ENCODE measurements at places on chromosomes 5 and 9.

DNA sequence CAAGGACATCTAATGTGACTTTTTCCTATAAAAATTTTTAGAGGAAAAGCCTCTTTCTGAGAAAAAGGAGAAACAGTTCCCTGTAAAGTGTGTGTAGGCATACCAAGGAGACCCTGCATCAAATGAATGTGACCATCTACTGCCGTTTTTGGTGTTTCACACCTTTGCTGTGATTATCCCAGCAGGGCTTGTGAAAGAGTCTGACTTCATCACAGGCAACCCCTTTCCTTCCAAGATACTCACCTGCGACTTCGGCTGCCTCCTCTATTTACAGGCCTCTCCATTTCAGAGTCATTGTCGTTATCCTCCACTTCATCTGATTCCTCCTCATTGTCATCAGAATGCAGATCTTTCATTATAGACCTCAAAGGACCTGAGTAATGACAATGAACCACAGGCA lies 259.1 kb downstream of the MLLT3 start:
- no peak for DNase-seq

DNA sequence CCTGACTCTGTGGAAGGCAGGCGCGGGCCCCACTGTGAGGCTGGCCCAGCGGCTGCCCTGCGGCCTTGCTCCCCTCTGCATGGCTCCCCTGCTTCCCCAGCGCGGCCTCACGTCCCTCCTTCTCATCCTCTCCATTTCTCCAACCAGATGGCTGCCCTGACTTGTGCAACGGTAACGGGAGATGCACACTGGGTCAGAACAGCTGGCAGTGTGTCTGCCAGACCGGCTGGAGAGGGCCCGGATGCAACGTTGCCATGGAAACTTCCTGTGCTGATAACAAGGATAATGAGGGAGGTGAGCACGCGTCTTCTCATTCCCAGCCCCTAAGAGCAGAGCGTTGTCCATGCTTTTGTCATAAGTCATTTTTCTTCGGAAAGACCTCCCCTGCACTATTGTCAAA lies 129.0 kb upstream of the WWC1 start:
- no peak for DNase-seq

GRCh38 chr5:76029739-76030138 lies 53.4 kb upstream of the SV2C start:
- no peak for DNase-seq

DNA sequence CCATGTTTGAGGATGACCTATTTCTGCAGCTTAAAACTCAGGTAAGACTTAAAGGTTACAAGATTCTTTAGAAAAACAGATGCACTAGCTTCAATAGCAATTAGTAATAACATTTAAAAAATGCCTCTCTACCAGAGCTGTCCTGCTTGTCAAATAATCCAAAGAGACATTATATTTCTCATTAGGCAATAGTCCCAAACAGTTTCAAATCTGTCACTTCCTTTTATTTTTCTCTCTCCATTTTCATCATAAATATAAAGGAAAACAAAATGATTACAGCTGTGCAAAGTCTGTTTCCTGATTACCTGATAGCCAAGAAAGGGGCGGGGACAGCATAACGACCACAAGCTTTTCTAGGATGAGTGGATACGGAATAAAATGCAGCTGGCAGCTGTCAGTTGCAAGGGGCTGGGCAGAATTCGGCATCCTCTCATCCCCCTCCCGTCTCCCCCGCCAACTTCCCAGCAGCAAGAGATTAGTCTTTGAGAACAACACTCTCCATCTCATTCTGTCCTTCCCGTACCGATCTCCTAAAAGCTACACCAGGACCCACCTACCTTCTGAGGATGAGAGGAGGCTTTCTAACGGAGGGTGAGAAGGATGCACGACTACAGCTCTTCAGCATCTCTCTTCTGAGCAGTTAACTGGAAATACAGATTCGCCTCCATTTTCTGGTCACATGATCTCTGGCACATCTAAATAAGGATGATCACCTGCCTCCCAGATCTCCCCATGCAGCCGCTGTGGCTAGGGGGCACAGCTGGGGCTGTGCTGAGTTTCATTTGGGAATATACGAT lies 72.5 kb upstream of the PCA3 start:
- no peak for DNase-seq

DNA sequence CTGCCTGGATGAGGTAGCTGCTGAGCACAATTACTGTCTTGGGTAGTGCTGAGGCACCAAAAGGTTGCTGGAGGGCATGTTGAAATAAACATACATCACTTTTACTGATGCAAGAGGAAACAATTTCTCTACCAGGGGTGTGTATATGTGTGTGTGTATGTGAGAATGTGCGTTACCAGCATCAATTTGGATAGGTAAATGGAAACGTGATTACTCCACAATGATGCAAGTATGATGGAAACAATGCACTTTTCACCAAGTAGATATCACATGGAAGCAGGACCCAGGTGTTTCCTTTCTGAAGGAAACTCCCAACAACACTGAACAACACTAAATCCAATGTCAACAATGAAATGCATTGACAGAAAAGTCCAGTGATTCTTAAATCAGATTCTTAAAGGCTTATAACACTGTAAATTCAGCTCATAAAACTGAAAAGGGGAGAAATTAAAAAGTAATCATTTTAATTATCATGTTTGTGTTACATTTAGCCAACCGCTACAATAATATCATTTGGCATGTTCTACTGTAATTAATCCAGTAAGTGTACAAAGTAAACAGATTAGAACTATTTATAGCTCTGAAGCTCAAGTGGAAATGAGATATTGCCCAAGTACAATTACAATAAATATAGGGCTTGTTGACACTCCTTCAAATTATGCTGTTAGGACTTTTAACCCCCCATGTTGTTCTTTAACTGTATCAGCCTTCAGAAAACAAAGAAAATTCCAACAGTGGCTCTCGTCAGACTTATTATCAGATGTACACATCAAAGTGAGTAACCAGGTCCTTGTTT lies 25.3 kb downstream of the YIPF5 start:
- no peak for DNase-seq

Data from stimulated activated CD8-positive, alpha-beta memory T cell treated with anti-CD3 and anti-CD28 coated beads, Interleukin-7, amount 100 ng/mL, for 1 hour (primary cell).